Activated T-cell treated with anti-CD3 and anti-CD28 coated beads, Interleukin-2, amount 50 U/mL, for 48 hours (primary cell): ENCODE measurements at places on chromosomes 16 and 17.

- DNase-seq, result no peak
Measured at GRCh38 chr16:84532291-84532724, 27.8 kb upstream of the MEAK7 start.

DNA sequence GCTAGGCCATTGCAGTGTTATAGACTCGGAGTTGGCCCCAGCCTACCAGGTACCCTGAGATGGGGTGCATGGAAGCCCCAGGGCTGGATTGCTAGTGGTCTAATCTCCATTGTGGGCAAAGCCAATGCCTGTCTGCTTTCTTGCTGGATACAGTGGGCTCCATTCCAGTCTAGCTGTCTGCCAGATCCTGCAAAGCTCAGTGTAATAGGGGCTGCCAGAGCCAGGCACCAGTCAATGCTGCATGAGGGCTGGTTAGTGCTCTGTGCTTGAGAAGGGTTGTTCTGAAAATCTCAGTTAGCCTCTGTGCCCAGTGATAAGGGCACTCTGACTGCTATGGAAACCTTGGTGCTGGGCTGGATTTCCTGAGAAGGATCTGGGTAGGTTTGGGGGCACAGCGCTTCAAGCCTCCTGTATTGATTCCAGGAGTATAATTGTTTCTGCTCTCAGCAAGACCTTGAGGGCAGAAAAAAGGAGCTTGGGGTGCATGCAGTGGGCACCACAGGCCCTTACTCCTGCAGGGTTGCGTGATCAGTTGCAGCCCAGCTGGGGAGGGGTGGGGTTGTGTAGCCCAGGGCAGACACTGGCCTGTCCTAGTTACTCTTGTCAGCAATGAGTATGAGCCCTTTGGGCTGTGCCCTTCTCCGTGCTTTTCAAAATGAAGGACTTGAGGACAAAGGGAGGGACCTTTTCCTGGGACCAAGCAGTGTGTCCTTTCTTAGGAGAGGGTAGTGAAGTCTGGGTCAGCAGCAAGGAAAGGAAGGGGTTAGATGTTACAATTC, 19.0 kb downstream of the SMPD3 start:
- no peak for DNase-seq

DNA sequence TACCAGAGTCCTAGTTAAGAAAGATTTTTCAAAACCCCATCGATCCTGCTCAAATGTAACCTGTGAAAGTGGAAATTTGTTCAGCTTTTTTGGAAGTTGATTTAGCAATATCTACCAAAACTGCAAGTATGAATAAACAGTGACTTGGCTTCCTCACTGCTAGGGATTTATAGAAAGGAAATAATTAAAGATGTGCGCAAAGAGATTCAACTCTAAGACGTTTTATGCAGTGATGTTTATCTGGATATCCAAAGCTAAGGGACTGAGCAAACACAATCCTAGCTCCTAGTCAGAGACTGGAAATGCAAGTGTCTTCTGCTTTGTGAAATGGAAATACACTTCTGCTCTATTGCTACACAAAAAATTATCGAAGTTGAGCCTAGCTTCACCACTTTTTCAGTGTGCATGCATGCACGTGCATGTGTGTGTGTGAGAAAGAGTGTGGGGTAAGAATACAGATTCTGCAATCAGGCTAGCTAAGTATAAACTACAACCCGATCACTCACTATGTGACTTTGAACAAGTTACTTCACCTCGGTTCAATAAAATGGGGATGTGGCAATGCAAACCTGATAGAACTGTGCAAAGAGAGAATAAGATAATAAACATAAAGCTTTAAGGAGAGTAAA, 52.1 kb upstream of the FOXF1 start:
- DNase-seq, result no peak

DNA sequence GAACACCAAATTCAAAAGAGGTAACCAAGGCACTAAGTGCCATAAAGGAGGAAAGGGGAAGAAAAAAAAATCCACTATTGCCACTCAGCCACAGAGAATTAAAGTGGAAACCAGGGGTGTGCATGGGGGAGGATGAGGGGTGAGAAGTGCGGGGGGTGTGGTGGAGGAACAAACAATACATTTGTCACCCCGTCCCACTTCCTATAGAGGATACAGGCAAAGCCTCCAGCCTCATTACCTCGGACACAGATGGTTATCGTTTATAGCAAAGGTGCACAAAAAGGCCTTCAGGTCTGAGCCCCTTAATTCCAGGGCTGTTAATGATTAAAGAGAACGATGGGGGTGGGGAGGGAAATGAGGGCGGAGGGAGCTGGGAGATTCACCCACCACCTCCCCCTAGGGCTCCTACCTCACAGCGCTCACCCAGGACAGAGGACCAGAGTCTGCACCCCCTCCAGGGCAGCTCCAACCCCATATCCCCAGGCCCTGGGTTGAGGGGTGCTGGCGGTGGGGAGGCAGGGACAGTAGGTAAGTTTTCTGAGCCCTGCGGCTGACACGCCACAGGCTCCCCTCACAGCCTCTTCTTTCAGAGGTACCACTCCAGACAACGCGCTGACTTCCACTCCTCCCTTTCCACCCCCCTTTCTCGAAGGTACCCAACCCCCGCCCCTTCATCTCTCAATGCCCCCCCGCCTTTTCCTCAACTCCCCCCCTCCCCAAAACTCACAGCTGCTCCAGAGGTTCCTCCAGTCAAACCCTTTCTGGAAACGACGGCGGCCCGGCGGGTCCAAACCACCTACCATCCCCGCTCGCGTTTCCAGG, 470 bp downstream of the DCUN1D3 start:
- DNase-seq, result no peak

DNA sequence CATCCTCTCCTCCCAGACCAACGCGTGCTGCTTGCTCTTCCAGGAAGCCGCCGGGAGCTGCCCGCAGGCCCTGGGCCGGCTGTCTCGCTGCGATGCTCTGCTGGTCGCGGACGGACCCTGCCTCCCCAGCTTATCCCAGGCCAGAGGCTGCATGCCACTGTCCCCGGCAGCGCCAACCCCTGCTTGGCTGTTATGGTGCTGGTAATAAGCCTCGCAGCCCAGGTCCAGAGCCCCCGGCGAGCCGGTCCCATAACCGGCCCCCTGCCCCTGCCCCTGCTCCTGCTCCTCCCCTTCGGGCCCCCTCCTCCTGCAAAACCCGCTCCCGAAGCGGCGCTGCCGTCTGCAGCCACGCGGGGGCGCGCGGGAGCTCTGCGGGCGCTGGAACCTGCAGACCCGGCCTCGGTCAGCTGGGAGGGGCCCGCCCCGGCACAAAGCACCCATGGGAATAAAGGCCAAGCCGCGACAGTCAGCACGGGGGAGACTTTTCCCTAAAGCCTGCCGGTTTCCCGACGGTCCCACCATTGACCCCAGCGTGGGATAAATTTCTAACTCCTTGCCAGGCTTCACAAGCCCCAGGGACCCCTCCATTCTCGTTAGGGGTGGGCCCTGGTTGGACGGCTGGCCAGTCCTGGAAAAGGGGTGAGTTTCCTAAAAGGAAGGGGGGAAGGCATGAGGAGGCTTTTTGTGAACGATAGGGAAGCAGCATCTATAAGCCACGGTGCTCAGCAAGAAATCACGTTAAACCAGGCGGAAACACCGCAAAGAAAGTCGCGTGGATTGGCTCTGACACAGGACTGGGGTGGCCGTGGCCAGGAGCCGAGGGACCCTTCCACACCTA, 11.2 kb downstream of the ENPP7 start:
- peak; percentile 85 for DNase-seq

DNA sequence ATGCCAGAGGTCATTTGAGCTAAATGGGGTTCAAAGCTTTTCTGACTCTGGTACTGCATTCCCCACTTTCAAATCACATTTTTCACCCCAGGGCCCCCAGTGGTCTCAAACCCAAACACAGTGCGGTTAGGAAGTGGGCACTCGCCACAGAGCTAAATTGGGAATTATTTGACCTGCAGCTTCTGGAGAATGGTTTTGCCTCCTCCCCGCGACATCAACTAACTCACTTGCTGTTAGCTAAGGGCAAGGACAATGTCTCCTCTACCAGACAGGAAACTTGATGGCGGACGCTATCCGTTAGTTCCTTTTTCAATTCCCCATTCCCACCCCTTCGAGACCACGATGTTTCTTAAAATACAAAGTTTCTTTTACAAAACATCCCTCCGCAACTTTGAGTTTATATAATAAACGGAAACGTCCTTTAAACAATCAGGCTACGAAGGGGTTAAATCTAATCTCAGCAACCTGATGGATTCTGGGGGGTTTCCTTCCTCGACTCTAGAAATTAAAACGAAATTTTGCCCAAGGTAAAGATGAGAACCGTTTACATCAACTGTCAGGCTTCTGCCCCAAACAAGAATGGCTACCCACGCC, 500 bp upstream of the KAT7 start:
- peak; percentile 46 for DNase-seq
